Stimulated activated CD4-positive, alpha-beta T cell treated with anti-CD3 and anti-CD28 coated beads, Interleukin-1b, Interleukin-23, amount 100 ng/mL, for 1 hour (primary cell): ENCODE measurements at places on chromosomes 12 and 14.

- DNase-seq: no peak
Observed at GRCh38 chr14:34220921-34221320, 241.1 kb downstream of the SPTSSA start.

DNA sequence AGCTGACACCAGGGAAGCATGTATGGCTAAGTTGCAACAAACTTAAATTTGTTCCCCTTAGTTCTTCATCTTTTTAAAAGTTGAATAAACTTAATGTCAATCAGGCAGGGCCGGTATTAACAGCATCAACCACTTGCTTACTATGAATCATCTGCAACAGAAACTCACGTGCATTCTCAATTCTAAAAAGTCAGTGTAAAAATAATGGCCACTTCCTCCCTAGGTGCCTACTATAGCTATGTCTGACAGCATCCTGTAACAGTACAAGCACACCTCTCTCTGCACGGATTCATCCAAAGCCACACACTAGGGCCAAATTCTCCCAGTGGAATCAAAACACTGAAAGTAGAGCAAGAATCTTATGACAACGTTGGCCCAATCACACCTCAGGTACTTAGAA lies 48.6 kb downstream of the PPP1R36 start:
- DNase-seq: no peak

DNA sequence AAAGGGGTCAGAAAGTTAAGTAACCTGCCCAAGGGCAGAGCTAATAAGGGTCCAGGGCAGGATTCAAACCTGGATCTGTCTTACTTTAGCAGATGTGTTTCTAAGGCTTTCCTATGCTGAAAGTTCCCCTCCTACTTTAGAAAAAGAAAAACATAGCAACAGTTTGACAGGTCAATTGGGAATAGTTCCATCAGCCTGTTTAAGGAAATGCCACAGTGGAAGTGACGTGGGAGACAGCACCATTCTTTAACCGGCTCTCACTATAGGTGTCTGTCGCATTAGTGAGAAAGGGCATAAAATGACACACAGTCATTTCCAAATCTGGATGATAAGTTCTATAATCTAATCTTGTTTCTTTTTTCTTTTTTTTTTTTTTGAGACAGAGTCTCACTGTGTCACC lies 7.3 kb downstream of the ALDH1L2 start:
- no peak for DNase-seq

DNA sequence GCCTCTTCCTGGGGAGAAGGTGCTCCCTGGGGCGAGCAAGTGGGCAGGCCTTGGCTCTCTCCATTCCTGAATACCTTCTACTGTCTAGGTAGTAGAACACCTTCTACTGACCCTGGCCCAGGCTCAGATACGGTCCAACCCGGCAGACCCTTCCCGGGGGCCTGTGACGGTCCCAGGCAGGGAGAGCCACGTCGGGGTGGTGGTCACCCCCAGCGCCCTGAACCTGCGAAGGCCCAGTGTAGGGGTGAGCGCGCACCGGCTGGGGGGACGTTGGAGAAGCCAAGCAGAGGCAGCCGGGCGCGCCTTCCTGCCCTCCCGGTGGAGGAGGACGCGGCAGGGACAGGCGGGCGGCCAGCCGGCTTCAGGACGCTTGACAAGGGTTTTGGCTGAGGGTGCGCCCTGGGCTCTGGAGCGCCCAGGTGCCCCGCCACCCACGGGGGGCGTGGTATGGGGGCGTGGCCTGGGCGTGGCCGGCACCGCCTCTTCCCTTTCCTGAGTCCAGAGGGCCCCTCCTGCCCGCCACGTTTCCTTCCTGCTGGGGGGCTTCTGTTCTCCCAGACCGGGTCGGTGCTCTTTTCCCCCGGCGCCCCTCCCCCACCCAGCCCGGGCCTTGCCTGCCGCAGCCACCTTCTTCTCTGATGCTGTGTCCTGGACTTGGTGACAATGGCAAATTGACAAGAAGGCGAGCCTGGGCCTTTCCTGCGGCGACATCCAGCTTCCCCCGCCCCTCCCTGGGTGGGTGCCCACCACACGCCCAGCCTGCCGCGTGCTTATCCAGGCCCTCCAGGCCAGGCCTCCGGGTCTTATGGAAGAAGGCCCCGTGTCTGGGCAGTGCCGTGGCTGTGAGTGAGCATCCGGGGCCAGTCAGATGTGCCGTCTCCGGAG lies 24.5 kb upstream of the PPP1R13B start:
- peak; percentile 67 for DNase-seq

DNA sequence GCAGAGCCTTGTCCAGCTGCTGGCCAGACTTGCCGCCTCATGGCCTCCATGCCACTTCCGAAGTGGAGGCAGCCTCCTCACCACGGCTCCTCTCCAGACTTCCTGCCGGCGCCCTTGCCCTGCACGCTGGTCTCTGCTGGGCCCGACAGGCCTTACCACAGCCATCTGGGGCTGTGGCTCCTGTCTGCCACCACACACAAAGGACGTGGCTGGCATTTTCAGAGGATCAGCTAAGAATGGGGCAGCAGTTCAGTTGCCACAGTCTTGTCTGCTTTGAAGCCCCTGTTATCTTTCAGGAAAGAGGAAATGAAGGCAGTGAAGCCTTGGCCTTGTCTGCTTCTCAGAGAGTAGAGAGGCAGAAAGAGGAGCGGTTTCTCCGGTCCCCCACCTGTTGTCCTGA lies 178.0 kb upstream of the FKBP4 start:
- no peak for DNase-seq

GRCh38 chr12:107903341-107904061 lies 129.0 kb downstream of the ASCL4 start:
- no peak for DNase-seq

GRCh38 chr14:61780125-61780524 lies 17.9 kb downstream of the SNAPC1 start:
- DNase-seq: no peak

DNA sequence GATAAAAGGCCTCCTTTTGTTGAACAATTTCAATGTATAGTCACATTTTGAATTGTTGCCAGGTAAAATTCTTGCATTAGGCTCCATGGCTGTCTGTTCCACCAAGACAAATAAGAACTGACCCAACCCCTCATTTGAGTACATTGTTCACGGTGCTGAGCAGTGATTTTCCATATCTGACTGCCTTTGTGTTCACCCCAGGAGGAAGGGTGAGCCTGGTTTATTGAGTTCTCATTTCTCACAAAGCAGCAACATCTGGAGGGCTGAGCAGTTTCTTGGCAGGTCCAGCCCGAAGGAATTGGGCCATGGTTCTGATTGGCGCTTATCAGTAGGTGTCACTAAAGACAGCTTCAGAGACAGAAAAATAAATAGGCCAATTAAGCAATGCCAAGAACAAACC lies 149.1 kb downstream of the BMP4 start:
- DNase-seq: no peak

GRCh38 chr14:83290447-83290846 lies 1756.8 kb upstream of the SEL1L start:
- DNase-seq: no peak

DNA sequence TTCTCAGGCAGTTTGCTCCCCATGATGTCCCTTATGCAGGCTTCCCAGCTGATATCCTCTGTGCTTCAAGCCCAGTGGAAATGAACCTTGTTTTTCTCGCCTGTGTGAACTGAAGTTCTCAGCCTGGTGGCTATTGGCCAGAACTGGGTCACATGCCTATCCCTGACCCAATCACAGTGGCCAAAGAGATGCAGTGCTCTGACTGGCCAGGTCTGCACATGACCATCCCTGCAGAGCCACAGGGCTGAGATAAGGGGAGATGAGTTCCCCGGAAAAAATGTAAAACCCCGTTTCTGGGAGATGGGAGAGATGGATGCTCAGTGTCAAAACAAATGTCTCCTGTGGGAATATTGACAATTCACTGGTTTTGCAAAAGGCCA lies 34.7 kb upstream of the FZD10 start:
- no peak for DNase-seq

DNA sequence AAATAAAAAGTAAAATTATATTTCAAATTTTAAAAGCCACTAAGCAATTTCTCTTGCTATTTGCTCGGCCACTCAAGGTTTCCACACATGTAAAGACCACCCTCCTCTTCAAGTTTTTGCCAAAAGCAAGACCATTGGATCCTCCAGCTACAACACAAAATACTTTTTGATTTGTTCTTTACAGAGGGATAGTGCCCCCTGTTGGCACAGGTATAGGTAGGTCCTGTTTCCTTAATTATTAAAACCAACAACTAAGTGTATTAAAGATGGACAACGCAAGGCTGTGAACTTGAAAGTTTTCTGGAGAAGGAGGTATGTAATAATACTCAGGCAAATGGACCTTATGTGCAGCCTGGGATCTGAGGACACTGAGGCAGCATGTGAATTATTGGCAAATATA lies 23.8 kb downstream of the ATP6V1D start:
- no peak for DNase-seq

DNA sequence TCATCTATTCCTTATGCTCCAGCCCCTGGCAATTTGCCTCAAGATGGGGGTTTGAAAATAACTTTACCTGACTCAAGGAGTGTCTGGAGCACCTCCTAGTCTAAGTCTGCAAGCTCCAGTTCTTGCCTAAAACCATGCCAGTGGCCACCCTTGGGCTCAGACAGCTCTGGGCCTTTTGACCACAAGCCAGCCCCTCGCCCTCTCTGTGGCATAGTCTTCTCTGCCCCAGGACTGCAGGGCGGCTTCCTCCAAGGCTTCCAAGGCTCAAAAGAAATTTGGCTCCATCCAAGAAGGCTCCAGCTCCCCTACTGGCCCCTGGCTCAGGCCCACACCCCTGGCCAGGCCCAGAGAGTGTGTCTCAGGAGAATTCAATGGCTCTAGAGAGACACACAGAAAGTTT lies 14.8 kb downstream of the ACVRL1 start:
- DNase-seq: no peak

DNA sequence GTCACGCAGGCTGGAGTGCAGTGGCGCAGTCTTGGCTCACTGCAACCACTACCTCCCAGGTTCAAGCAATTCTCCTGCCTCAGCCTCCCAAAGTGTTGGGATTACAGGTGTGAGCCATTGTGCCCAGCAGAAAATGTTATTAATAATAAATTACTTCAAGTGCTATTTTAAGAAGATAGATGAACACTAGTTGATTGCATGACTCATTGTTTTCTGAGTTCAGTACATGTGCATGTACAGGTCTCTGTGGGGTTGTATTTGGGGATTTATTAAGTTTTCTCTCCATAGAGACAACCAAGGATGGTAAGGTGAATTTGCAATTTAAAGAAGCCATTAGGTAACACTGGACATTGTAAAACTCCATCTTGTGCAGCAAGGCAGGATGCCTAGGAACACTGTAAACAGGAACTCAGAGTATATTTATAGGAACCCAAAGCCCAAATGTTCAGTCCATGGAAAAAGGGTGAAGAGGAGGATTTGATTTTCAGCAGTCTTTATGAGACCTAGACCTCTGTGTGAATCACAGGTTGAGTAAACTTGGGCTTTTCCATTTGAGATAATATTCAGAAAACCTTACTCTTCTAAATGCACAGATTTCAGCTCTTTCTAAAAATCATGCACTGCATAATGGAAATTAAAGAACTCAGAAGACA lies 49.3 kb upstream of the TMPO start:
- no peak for DNase-seq

DNA sequence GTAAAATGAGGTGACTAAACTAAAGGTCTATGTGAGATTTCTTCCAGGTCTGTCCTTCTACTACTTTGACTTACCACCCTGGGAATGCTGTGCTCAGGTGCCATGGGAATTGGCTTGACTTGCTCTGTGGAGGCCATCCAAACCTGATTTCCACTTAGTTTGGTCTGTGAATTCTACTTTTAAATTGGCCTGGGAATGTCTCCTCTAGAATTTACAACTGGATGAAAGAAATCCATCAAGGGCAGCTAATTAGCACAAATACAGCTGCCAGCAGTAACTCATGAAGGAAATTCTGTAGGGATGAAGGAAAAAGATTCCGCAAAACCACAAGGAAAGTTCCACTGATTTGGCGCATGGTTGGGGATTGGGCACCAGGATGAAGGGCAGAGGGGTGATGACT lies 31.7 kb upstream of the FRMD6 start:
- no peak for DNase-seq

- no peak for DNase-seq
Observed at GRCh38 chr12:26836201-26836600, 3.2 kb upstream of the ITPR2 start.

- no peak for DNase-seq
Observed at GRCh38 chr14:70188322-70188658, 461 bp downstream of the SLC8A3 start.

DNA sequence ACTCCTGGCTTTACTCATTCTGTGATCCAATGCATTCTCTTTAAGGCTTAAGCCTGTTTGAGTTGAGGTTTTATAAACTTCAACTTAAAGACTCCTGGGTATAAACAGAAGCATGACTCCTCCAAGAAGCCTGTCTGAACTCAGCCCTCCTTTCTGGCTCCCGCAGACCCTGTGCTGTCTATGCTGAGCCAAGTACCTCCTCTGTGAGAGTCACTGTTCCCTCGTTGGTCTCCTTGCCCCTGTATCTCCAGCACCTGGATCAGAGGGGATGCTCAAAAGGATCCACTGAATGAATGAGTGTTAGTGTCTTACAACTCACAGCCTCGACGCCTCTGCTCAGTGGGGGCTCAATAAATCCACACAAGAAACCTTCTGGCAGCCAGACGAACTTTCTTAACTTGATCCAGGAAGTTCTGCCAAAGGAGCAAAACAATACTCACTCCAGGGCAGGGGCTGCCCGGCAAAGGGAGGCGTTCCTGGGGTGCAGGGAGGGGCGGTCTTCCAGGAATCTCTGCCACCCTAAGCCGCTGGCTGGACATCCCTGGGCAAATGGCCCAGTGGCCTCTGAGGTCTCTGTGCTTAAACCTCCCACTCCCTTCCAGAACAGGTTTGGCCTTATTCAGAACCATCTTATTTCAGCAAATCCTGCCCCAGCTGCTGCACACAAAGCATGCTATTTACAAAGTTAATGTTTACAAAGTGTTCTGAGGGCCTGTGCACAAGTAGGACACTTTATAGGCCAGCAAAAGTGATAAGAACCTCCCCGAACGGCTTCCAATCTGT lies 32.9 kb downstream of the MAP1LC3B2 start:
- no peak for DNase-seq

DNA sequence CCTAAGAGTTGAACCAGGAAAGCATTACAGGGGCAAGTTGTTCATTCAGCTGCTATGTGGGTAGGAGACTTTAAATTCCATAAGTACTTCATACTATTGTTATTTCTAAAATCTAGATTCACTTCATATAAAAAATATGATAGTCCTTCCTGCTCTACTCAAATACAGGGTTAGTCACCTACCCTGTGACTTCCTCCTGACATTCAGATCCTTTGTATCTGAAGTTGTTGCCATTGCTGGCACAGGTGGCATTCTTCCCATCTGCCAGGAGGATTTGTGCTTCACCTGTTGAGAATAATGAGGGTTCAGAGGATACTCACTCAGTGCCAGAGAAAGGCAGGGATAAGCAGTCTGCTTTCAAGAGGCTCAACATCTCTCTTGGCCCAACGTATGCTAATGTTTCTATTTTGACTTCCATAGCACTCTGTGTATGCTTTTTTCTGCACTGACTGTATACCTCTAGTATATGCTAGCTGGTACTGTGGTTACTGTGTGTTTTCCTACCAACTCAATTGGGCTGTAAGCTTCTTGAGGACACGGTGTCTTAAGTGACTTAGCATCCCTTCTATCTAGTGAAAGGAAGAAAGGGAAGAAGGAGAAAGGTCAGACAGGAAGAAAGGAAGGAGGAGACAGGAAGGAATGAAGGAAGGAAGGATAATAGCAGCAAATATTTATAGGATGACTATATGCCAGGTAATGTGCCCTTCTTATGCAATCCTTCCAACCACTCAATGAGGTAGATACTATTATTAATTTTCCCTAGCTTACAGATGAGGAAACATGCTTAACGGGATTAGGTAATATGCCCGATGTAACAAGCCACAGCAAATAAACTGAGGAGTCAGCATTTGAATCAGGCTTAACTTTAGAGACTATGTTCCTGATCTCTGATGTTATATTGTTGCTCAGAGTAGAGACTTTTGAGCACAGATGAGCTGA lies 38.5 kb upstream of the FGF6 start:
- no peak for DNase-seq
